Activated B cell treated with CpG ODN at 0.5 μM for 24 hours (primary cell): ENCODE measurements at places on chromosomes 11 and 22.

DNA sequence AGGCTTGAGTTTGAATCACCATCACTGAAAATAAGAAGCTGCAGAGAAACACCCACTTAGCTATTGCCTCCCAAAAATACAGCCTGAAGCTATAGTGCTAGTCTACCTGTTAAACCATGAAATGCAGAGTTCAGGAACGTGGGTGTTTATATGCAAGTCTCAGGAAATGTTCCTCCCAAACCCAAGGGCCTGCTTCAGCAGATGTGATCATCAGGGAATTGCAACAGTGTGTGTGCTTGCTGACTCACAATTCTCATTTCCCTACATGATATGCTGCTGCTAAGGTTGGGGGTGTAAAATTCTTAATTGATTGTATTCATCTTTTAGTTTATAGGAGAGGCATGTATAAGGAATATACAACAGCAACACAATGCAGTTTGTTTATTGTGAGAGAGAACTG, 49.6 kb downstream of the NUP98 start:
- no peak for DNase-seq

DNA sequence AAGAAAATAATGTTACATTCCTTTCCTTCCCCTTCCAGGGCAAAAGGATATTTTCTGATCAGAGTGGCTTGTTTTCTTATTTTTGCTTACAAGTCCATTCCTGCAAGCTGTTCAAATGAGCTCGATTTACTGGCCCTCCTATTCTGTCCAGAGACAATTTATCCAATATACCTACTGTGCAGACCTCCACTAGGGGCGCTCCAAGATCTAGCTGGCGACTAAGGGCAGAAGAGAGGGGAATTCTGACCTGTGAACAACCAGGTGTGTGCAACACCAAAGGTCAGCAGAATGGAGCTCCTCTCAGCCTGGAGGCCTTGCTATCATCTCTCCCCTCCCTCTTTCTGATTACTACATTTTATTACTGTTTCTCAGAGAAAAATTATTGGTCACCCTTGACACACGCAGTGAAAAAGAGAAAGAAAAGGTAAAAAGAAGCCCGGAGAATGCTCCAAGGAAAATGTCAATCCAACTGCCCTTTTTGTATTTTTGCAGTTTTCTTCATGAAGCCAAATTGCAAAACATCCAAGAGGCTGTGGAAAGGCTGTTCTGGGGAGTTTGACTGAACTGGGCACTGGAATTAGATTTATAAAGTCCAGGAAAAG, 3.2 kb downstream of the SEZ6L start:
- DNase-seq: no peak

DNA sequence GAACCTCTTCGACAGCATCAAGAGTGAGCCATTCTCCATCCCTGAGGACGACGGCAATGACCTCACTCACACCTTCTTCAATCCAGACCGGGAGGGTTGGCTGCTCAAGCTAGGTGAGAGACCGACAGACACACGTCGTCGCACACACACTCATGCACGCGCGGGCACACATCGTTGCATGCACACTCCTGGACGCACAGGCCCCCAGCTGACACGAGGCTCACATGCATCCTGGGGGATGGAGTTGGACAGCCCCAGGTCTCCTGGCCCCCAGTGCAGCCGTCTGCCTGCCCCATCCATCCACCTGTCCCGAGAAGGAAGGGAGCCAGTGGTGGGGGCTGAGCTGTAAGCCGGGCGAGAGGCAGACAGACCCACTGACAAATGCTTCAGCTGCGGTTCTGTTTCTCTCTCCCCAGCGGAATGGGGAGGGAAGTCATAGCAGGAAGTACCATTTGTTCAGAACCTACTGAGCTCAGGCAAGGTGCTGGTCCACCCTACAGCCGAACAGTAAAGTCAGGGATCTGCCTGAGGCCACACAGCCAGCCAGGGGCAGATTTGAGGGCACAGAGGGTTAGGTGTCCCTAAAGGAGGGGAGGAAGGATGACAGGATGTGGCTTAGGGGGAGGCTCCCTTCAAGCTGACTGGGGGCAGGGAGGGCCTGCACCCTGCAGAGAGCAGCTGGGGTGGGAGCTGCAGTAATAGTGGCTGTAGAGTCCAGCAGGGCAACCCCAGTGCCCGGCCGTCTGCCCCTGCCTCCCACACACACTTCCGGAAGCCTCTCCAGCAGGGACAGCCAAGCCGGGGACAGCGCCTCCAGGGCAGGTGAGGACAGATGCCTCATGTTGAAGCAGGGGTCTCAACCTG, 27.1 kb downstream of the CYTH4 start:
- DNase-seq: no peak

DNA sequence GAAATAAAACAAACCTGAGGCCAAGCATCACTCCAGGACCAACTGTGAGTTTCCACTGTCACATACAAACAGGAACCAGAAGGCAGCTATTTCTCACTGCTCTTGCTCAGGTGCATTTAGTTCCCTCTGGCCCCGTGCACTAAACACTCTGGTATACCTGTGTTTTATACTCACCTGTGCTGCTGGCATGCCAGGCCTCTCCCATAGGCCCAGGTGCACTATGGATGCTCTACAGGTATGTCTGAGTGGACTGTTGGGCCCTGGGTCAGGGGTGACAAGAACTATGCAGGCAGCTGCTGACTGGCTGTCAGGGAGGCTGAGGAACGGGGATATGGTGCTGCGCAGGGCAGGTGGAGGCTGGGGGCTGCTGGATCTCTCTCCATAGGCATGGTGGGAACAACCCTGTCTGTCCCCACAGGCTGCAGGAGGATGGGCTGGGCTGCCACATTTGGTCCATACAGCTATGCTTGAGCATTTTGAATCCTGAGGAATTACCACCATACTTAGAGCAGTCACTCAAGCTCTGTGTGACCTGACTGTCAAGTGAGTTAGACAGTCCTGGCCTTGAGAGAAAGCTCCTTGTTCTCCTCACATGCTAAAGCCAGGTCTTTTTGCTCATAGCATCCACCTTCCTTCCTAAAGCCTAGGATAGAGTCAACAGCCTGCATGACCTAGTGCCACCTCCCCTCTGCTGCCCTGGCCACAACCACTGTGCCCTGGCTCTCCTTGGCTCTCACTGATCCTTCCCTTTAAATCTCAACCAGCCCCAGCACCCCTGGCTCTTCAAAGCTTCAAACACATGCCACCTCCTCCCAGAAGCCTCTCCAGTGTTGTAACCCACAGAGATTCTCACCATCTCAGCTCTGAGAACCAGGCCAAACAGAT, 72.9 kb downstream of the C11orf58 start:
- no peak for DNase-seq

DNA sequence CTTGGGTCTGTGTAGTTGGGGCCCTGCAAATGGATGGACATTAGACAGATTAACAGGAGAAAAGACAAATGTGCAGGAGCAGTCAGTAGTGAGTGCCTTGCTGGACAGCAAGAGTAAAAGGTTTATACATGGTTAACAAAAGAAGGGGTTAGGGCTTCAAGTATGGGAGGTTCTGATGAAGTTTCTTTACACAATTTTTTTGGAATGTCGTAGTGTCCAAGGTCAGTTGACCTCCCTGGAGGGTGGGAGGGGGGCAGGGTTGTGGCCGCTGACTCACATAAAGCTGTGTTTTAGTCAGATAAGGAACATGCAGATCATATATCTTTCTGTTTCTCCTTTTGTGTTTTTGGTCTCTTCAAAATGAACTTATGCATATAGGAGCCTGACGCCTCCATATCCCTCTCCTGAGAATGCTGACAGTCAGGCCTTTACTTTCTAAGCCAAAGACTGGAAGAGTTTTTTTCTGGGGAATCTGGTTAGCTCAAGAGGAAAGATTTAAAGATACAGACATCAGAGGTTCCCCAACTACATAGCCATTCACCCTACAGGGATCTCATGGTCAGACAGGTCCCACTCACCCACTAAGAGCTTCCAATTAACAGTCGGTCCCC, 134.3 kb downstream of the NECTIN1 start:
- DNase-seq: no peak

DNA sequence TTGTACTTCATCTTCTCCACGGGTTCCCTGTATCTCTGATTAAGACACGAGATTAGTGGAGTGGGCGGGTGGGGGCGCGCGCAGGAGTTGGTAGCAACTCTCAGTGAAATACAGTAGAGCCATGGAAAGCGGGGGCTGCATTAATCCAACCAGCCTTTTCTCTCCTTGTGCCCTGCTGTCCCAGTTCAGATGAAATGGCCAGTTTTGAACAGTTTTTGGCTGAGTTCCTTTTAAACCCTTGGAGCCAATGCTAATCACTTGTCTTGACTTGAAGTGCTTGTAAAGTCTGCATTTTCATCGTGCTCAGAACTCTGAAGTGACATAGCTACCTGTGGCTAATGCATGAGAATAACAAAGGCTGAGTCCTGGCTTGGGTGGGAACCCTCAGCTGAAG, 734 bp upstream of the TMEM123 start:
- DNase-seq: no peak

DNA sequence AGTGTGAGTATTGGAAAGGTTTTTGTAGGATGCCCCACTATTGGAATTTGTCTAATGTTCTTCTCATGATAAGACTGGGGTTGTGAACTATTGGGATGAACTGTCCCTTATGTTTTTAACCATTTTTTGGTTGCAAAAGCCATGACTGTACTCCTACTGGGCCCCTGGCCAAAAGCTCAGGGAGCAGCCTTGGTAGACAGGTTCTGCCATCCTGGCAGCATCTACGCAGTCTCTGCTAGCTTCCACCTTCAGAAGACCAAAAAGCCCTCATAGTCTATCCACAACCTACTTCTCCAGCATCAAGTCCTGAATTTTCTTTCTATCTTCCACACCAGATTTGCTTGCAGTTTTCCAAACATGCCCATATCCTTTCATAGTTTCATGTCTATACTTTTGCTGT, 211.8 kb downstream of the TENM4 start:
- no peak for DNase-seq

DNA sequence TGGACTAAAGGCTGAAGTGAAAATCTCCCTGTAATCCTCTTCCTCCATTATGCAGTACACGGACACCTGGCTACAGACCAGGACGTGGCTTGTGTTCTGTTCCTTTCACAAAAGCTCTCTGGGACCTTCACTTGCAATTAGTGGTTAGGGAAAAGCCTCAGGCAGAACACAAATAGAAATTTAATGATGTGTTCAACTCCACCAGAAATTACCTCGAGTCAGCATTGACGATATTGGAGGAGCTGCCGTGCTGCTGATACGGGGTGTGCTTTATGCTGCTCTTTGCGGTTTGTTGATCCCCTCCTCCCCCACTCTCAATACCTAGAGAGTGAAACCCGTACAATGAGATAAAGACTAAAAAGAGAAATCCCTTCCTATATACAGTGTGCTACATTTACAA, 48.9 kb downstream of the POLD3 start:
- DNase-seq: no peak

- no peak for DNase-seq
Observed at GRCh38 chr11:82927264-82927880, 25.8 kb downstream of the DDIAS start.

DNA sequence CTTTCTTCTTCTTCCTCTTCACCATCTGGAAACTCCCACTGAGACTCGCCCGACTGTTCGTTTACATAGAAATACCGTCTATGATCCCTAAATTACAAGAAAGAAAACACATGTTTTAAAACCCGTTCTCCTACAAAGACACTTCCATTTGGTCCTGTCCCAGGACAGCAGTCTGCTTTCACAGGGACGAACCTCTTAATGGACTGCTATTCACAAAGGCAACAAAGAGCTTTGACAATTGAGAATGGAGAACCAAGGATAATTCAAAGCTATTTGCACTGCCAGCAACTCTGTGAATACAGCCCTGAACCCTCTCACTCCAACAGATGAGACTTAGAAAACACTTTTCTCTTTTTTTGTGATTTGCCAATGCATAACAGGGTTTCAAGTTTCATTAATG, 16.3 kb upstream of the AGBL2 start:
- no peak for DNase-seq

- DNase-seq: no peak
Observed at GRCh38 chr11:67698247-67698646, 23.8 kb upstream of the ALDH3B2 start.

DNA sequence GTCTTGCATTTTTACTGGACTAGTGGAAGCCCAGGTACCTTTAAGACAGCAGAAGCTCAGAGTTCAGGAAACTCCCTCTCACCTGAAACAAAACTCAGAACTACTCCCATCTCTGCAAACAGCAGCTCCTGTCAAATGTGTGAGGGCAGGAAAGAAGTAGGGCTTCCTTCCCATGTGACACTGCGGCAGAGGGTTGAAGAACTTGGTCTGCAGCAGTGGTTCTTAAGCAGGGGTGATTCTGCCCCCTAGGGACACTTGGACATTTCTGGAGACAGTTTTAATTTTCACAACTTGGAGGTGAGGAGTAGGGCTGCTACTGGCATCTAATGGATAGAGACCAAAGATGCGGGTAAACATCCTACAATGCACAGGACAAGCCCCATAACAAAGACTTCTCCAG, 63.4 kb downstream of the RCN1 start:
- DNase-seq: no peak

- no peak for DNase-seq
Observed at GRCh38 chr22:37185646-37186227, 2.3 kb downstream of the C1QTNF6 start.

DNA sequence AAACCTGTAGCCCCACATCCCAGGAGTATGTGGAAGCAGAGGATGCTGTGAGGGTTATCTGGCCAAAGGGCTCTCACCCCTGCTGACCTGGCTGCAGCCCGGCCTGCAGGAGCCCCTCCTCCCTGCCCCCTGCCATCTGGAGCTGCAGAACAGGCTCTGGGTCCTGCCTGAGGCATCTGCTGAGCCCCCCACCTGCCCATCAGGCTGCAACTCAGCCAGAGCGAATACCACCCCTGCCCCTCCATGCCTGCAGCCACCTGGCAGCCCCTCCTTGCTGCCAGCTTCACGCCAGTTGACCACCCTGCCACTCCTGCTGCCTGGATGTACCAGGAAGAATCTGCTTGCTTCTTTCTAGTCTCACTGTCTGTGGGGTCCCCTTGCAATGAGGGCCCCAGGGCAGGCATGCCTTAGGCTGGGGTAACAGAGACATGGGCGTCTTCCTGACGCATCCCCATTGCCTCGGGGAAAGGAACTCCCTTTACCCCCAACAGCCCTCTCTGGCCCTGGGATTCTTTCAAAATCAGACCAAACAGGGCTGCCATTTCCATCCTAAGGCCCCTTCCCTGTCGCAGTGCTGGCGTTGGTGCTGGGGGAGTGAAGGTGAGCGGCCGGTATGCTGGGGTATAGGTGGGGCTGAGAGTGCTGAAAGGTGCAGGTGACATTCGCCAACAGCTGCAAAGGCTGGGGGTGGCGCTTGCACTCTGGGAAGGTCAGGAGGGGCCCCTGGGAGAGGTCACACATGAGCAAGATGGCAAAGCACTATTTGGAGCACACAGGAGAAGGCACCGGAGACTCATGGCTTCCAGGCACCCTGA, 1334.6 kb downstream of the TBC1D22A start:
- no peak for DNase-seq

- no peak for DNase-seq
Observed at GRCh38 chr11:66020618-66021357, 5.5 kb downstream of the CATSPER1 start.

- DNase-seq: no peak
Observed at GRCh38 chr22:39979048-39979447, 15.7 kb upstream of the FAM83F start.

- no peak for DNase-seq
Observed at GRCh38 chr11:9060700-9061111, 30.7 kb downstream of the SCUBE2 start.

GRCh38 chr11:64611869-64612646, 21.0 kb downstream of the SLC22A12 start:
- no peak for DNase-seq
